ENCODE measurements at places on chromosomes 13 and 19.

GRCh38 chr13:93534181-93534700, 307.6 kb downstream of the GPC6 start:
- no peak for DNase-seq

DNA sequence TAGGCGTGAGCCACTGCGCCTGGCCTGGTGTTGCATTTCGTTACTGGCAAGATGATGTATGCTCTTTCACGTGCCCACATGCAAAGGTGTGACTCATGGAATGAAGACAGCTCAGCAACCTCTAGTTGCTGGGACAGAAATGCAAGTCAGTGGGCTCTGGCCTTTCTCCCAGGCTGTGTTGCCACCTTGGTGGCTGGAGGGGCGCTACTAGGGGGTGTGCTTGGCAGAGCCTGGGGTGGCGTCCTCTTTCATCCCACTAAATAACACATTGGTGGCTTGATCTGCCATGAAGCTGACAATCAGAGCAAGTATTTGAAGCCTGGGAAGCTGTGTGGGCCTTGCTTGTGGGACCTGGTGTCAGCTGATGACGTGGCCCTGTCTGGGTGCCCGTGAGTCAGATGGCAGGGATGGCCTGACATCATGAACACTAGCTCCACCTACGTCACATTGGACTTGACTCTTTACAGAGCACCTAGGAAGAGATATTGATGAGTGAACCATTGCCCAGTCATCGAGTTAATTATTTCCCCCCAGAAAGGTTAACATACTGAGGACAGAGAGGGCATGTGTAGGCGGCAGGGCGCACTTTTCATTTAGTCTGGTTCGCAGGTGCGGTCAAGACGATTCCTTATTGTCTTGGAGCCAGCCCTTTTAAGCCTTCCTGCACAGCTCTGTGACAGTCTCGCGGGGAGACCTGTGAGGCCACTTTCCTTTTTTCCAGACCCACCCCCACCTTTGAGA, 154.2 kb downstream of the TM9SF2 start:
- no peak for DNase-seq

- no peak for DNase-seq
Measured at GRCh38 chr13:103715335-103715734, 649.1 kb upstream of the SLC10A2 start.

- no peak for DNase-seq
Measured at GRCh38 chr19:16296713-16297112, 27.9 kb upstream of the KLF2 start.

DNA sequence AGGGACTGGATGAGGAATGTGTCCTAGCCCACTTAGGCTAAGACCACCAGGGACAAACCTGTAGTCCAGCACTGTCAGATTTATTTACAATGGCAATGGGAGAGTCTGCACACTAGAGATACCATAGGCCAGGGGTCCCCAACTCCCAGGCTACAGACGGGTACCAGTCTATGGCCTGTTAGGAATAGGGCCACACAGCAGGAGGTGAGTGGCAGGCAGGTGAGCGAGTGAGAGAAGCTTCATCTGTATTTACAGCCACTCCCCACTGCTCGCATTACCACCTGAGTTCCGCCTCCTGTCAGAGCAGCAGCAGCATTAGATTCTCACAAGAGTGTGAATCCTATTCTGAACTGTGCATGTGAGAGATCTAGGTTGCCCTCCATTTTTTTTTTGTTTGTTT, 2.4 kb downstream of the THAP8 start:
- no peak for DNase-seq

DNA sequence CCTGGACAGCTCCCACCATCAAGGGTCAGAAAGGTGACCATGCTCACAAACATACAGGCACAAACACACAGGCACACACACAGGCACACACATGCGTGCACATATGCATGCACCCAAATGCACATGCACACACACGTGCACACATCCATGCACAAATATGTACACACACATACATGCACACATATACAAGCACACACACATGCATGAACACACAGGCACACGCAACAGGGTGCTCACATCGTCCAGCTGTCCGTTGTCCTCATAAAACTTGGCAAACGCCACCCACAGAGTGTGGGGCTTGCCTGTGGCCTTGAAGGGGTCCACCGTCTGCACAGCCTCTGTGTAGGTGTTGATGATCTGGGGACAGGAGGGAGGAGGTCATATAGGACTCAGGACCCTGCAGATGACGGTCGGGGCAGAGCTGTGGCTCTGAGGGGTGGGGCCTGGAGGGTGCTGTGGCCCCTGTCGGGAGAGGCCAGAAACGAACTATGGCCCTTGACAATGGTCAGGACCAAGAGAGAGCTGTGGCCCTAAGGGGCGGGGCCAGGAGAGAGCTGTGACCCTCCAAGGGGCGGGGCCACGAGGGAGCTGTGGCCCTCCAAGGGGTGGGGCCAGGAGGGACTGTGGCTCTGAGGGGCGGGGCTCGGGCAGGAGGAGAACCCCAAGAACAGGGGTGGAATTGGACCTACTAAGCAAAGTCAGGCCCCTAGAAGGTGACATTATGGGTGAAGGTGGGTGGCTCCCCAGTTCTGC, 6.2 kb downstream of the XAB2 start:
- DNase-seq: no peak

DNA sequence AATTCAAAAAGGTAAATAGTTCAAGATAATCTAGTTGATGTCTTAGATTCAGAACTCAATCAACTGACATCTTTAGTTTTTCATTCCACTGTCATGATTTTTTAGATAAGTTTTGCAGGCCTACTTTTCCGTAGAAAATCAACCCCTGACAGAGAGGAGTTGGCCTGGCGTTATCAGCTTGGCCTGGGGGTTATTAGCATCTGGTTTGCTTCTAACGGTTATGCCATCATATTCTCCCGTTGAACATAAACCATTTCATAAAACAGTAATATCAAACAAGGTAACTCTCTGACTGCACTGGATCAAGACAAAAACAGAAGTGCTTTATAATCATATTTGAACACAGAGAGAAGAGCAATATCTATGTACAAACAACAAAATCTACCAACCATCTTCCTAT, 130.8 kb upstream of the PCDH20 start:
- DNase-seq: no peak

GRCh38 chr19:7904074-7905020, 670 bp downstream of the MAP2K7 start:
- no peak for DNase-seq

DNA sequence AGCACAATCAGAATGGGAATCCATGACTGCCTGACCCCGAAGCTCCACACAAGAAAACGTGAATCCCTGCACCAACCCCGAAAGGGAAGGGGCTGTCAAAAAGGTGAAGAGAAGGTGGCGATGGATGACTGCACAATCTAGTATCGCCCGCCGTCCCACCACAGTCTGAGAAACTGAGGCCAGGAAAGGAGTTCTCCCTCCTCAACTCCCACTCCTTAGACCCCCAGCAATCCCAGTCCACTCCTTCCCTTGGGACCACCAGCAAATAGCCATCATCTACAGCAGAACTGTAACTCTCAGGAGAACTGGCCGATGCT, 451 bp downstream of the NOSIP start:
- DNase-seq: no peak

DNA sequence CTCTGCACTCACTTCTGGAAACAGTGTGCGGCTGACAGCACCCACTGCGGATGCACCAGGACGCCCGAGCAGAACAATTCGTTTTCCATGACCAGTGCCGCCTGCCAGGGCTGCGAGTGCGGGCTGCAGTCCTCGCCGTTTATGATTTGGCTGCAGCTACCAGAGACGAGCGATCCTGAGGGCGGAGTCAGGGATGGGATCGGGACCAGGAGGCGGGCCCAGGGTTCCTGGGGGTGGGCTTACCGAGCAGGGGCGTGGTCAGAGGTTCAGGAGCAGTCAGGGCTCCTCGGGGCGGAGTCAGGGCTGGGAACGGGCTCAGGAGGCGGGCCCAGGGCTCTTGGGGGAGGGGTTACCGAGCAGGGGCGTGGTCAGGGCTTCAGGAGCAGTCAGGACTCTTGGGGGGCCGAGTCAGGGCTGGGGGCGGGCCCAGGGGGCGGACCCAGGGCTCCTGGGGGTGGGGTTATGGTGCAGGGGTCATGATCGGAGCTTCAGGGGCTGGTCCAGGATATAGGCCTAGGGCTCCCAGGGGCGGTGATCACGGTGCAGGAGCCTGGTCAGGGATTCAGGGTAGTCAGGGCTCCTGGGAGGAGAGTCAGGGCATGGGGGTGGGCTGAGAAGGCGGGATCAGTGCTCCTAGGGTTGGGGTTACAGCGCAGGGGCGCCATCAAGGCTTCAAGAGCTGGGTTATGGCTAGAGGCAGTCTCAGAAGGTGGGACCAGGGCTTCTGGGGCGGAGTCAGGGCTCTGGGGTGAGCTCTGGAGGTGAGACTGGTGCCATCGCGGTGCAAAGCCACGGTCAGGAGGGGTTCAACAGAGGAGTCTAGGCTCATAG, 1.7 kb downstream of the KLK4 start:
- peak; percentile 36 for DNase-seq

DNA sequence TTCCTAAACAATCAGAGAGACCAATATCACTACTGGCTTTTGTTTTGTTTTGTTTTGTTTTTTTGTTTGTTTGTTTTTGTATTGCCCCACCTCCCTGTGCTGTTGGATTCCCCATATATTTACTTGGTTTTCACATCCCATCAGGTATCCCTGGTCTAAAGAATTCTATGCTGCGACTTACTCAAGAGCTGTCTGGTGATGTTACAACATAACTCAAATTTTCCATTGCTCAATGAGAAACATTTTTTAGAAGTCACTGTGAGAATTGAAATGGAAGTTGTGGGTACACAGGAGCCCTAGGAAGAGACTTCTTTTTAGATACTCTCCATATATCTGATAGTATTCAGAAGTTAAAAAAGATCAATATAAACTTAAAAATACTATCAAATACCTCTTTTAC, 181.4 kb downstream of the KLF5 start:
- DNase-seq: no peak

GRCh38 chr19:41570639-41571112, 5.3 kb upstream of the CEACAM21 start:
- DNase-seq: peak; percentile 61

- DNase-seq: no peak
Measured at GRCh38 chr13:76316998-76317527, 569.1 kb downstream of the KCTD12 start.

GRCh38 chr19:11090997-11091702, 1.9 kb downstream of the LDLR start:
- no peak for DNase-seq

DNA sequence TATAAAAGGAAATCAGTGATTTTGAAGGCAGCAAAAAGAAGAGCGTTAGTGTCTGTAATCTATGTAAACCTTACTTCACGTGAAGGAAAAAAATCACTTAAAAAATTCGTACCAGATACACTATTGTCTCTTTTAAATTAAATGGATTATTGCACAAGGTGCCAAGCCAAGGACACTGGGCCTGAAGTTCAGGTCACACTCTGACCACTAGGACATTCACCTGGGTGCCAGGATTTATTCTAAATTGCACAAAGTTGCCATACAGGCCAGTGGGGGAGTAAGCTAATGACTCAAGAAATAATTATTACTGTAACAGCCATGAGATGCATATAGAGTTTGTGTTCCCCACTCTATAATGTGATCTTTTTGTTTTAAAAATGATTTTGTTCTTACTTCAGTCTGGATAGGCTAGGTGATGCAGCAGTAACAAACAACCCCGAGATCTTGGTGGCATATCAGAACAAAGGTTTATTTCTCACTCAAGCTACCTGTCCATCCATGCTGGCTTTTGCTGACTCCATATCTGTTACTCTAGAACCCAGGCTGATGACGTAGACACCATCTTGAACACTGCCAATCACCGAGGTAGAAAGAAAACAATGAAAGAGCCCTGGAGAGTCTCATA, 252.1 kb downstream of the DCT start:
- DNase-seq: no peak

GRCh38 chr19:1455336-1456120, 5.6 kb downstream of the APC2 start:
- DNase-seq: no peak

GRCh38 chr19:1253514-1254080, 5.2 kb downstream of the MIDN start:
- no peak for DNase-seq

GRCh38 chr19:12796146-12797071, 5.1 kb downstream of the JUNB start:
- peak; percentile 69 for DNase-seq
